Stimulated activated CD8-positive, alpha-beta memory T cell treated with anti-CD3 and anti-CD28 coated beads, Interleukin-7, amount 100 ng/mL, for 4 hours (primary cell): ENCODE measurements at places on chromosomes 6 and 20.
A peak's percentile ranks its signal among the peaks of the same experiment; 100 is the strongest.

DNA sequence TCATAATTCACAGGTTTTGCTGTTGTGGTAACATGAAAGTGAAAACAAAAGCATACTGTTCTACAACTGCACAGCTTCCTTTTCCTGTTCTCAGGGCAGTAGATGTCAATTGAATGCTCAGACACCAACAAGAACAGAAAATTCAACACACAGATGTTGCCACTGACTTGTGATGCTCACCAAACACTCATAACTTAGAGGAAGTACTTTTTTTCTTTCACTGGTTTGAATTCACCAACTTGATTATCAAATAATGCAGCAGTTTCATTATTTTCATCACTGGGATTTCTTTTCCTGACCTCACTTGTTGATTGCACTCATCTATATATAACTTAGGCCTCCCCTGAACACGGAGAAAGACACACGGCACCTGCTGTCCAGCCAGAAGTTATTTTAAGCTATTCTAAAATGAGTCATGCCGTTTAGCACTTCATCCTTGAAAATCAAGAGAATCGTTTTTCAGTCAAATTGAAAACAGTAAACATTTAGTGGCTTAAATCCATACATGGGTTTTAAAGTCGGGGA is 949 bp downstream of the TXLNB start:
- DNase-seq: no peak

- no peak for DNase-seq
Measured at GRCh38 chr6:30885999-30886896, 1.9 kb downstream of the DDR1 start.

DNA sequence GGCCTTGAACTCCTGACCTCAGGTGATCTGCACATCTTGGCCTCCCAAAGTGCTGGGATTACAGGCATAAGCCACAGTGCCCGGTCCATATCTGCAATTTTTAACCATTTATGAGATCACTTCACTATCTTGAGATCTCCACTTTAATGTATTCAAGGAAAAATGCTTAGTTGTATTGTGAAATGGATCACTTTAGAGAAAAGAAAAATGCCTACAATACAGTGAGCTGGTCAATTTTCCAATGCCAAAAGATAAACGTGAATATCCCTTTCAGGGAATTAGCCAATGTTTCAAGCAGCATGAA is 82.8 kb upstream of the ZNF217 start:
- no peak for DNase-seq

DNA sequence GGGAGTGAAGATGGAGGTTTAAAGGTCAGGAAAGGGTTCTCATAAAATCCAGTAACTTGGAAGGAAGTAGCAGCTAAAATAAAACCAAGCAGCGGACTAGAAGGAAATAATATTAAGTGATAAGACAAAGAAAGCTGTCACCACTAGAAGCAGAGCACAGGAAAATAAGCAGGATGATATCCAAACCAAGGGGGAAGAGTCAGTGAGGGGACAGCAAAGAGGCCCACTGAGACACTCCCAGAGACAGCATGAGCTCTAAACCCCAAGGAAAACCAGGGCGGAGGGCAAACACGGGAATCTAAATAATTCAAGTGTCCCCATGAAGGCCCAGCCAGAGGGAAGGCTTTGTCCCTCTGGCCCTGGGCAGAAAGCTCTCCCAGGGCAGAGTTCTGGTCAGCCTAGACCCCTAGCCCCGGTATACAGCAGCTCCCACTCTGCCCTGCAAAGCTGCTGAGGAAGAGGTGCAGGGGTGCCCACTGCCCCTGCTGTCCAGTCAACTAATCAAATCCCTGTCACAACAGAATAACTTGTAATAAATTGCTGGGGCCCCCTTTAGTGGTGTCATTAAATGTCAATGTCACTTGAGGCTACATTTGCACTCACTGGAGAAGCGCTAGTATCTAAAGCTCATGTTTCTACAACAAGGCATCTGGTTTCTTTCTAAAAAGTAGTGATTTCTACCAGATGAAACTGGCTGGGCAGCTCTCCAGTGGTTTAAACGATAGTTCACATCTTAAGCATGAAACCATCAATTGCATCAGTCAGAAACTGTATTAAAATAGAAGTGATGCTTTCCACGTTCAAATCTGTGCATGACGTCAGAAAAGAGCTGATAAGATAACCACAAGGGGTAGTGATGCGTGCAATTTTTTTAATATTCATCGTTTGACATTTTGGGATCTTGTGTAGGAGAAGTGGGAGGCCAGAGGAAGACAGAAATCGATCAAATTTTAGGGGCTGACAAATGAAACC is 13.6 kb downstream of the PDE10A start:
- DNase-seq: no peak

DNA sequence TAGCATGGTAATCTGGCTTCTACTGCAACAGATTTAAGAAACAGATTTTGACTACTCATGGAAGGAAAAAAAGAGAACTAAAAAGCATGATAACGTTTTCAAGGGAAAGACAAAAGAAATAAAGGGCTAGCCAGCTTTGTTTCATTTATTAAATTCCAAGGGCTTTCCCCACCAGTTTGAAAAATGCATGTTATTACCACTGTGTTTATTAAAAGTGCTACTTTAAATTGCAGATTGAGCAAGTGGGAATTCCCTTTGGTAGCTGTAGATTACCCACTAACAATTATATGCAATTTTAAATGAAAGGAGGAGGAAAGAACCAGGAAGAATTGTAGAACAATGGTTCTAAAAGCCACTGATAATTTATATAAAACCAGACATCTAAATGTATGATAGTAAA is 40.6 kb upstream of the NHSL1 start:
- no peak for DNase-seq

DNA sequence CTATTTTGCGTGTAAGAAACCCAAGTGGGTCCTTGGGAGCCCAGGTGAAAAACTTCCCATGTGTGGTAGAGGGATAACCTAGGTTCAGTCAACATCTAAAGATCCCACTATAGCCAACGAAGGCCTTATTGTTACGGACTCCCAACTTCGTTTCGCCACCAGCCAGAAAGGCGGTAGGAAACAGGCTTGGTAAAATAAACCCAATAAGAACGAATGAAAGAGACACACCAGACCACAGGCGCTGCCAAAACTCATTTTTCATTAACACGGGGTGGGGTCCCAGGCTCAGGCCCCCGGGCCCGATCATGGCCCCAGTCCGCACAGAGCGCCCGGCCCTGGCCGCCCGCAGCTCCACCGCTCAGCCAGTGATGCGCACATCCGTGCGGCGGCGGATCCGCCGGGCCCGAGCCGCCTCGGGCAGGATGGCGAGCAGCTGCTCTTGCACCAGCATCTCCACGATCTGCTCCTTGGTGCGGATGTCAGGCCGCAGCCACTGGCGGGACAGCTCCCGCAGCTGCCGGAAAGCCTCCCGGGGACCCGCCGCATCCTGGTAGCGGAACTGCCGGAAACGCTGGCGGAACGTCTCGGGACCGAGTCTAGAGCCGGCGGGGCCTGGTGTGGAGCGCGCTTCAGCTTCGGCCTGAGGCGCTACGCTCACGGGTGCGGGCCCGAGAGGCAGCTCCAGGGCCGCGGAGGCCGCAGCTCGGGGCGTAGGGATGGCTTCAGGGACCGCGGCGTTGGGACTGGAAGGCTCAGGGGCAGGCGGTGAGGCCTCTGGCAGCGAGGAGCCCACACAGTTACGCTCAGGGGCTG is 709 bp downstream of the SCAND1 start:
- peak; percentile 35 for DNase-seq

DNA sequence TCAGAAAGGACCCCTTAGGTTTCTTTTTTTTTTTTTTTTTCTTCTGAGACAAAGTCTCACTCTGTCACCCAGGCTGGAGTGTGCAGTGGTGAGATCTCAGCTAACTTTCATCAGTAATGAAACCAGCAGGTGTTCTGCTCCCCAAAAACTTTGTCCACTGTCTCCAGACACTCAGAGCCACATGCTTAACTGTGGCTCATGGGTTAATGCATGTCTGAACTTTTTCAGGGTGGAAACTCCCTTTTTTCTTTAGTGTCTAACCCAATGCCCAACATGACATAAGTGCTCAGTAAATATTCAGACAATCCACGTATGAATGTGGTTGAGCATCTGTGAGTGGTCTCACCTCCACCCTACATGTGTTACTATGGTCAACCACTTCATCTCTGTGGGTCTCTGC is 45.4 kb downstream of the MYB start:
- no peak for DNase-seq

GRCh38 chr6:88517737-88518136 is 351.6 kb upstream of the CNR1 start:
- DNase-seq: no peak

DNA sequence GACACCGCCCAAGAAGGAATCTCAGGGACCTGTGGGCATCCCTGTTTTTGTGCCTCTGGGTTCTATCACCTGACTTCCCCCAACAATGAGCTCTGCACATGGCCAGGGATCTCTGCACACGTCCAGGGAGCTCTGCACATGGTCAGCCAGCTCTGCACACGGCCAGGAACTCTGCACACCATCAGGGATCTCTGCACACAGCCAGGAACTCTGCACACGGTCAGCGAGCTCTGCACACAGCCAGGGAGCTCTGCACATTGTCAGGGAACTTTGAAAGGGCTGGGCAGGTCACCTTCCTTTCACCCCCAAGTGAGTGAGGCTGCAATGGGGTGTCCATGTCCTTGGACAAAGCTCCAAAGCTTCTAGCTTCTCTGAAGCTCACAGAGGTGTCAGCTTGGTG is 5.2 kb upstream of the SLCO4A1 start:
- DNase-seq: no peak

GRCh38 chr6:22068561-22069305 is 228.1 kb downstream of the PRL start:
- DNase-seq: no peak

DNA sequence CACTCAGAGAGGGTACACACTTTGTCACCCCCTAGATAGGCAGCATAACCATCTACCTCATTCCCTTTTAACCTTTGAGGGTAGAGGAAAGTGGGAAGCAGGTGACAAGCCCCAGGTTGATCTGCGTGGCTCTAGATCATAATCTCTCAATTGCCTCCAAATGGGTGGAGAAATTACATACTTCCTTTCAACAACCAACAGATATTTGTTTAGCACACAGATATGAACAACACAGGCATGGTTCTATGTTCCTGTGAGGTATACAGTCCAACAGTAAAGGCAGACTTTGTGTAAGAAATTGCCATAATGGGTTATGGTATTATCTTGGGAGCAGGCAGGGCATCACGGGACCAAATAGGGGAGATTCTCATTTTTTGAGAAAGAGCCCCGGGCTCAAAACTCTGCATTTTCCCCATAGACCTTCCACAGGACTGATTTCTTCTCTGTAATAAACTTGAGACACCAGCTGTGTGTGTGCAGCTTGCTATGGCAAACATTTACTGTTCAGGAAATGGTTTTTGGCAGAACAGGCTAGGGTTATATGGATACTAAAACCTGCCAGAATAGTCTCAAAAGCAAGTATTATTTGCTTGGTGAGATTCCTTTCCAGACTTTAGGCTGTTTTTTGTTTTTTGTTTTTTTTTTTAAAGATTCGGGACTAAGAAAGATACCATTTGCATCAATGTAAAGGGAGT is 126.2 kb downstream of the CD164 start:
- DNase-seq: no peak

DNA sequence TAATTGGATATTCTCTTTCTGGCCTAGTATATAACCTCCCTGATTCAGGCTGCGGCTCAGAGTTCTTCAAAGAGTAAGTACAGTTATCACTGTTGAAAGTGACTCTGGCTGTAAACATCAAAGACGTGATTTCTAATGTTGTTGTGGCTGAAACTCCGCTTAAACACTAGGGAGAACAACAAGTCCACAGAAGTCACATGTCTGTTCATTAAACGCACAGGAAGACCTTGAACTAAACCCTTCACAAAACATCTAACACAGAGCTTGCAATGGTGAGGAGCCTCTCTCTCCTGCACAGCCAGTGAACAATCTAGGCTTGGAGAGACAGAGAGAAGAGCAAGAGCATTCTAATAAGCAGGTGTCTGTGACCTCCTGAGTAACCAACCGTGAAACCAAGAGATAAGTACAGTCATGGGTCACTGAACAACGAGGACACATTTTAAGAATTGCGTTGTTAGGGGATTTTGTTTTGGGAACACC is 249.3 kb downstream of the PRKN start:
- no peak for DNase-seq

GRCh38 chr6:38708496-38708895 is 5.6 kb upstream of the GLO1 start:
- no peak for DNase-seq

DNA sequence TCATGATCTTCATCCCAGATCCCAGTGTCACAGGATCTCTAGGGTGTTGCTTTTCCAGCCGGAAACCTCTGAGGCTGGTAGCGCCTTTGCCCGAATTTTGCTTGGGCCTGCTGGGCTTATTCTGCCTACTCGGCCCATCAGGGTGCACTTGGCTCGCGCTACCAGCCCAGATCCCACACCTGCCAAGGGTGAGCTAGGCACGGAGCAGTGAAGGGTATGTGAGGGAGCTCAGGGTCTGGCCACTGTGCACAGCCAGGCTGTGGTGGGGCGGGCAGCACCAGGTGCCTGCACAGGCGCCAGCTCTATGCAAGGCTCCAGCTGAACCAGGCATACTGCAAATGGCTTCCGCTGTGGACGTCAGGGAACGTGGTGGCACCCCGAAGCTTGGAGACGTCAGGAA is 693.4 kb upstream of the FLRT3 start:
- no peak for DNase-seq

DNA sequence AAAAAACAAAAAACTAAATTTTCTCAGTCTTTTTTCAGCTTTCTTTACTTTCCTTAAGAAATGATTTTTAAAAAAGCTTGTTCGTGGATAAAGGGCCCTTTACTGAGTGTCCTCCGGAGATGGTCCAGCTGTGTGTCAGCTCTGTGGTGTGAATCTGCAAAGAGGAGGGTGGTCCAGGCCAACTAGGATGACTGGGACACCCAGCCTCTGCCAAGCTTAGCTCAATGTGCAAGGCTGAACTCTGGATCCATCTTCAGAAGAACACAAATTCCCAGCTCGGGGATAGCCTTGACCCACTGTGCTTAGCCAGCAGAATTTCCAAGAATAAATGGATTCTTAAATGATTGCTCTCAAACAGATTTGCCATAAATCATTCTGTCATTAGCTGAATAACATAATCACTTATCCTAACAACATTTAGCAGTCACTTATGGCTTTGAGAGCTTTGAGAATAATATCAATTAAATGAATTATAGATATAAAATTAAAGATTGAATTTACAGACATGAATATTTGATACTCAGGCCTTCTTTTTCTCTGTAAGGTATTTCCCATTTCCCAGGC is 14.2 kb upstream of the CALHM5 start:
- DNase-seq: no peak

GRCh38 chr20:25237610-25238318 is 10.1 kb upstream of the PYGB start:
- DNase-seq: peak; percentile 32

GRCh38 chr20:45469336-45470261 is at the start of gene WFDC2:
WFDC2 (plus strand) TSS chr20:45469753; CDS start chr20:45469782, 29 bp downstream.
- no peak for DNase-seq
